ENCODE measurements at places on chromosomes 13 and 19. TPM values are rescaled to one million over a fixed set of nuclear protein-coding genes. Genes with fewer than 3 reads are reported as not detected.

The HDGFL2 gene
- total RNA-seq, result 27.5 TPM

The DHDH gene
- total RNA-seq, result 2.2 TPM

The SIGLEC5 gene
- not detected for total RNA-seq

The CGB3 gene
- total RNA-seq, result not detected

The PTH2 gene
- not detected for total RNA-seq

The ZNF266 gene
- 3.9 TPM for total RNA-seq

The RFPL4AL1 gene
- not detected for total RNA-seq

The SIAH3 gene
- total RNA-seq, result not detected

The ZNF439 gene
- total RNA-seq, result not detected

The HCST gene
- total RNA-seq, result not detected

The URAD gene
- total RNA-seq, result not detected

The CYP2S1 gene
- total RNA-seq, result 26.4 TPM

The LGALS4 gene
- total RNA-seq, result 0.53 TPM

The KCTD12 gene
- total RNA-seq, result 2.0 TPM

The SLC46A3 gene
- total RNA-seq, result 1.6 TPM

The SYNGR4 gene
- 3.3 TPM for total RNA-seq

The LIM2 gene
- total RNA-seq, result not detected

The DCT gene
- not detected for total RNA-seq

The SPTBN4 gene
- total RNA-seq, result 0.92 TPM

The P2RY11 gene
- 13.7 TPM for total RNA-seq

The LILRB4 gene
- total RNA-seq, result 0.07 TPM

The NTF4 gene
- total RNA-seq, result 0.38 TPM

The F10 gene
- total RNA-seq, result not detected

The GARIN5A gene
- total RNA-seq, result 1.9 TPM

The GNG8 gene
- total RNA-seq, result not detected

The ZNF256 gene
- 1.4 TPM for total RNA-seq

The DOCK6 gene
- total RNA-seq, result 10.9 TPM

The ZNF235 gene
- 2.4 TPM for total RNA-seq

The GPR12 gene
- not detected for total RNA-seq

The TIMM13 gene
- total RNA-seq, result 115 TPM

The CAPN12 gene
- 7.1 TPM for total RNA-seq

The CNN1 gene
- total RNA-seq, result 0.60 TPM

The CEACAM6 gene
- 27.1 TPM for total RNA-seq

The SCGB2B2 gene
- not detected for total RNA-seq

The SSC5D gene
- 0.46 TPM for total RNA-seq

The ZNF793 gene
- total RNA-seq, result not detected

The EPSTI1 gene
- total RNA-seq, result not detected

The IFNL1 gene
- total RNA-seq, result not detected

The ADGRE3 gene
- not detected for total RNA-seq
